ENCODE measurements at places on chromosomes 5 and 9.

DNA sequence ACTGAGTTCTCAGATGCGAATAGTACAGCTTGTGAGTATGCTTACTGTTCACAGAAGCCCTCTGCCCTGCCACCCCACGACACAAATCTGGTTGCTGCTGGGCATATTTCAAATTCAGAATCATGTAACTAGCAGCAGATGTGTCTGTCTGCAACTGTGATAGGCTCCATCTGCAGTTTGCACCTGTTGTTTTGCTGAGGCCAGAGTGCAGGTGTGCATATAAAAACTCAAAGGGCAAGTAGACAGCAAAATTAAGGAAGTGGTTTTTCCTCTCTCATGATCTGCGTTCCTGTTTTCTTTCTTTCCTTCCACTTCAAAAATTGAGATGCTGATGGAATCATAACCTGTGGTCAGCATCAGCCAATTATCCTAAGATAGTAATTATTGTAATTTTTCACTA, 1000.5 kb downstream of the PTPRD start:
- no peak for DNase-seq

GRCh38 chr9:22036866-22037626, 27.9 kb upstream of the CDKN2B start:
- no peak for DNase-seq

GRCh38 chr5:67021031-67021430, 175.6 kb downstream of the CD180 start:
- DNase-seq = no peak

GRCh38 chr9:122991370-122991830, 42.1 kb upstream of the GPR21 start:
- DNase-seq = peak; percentile 16

DNA sequence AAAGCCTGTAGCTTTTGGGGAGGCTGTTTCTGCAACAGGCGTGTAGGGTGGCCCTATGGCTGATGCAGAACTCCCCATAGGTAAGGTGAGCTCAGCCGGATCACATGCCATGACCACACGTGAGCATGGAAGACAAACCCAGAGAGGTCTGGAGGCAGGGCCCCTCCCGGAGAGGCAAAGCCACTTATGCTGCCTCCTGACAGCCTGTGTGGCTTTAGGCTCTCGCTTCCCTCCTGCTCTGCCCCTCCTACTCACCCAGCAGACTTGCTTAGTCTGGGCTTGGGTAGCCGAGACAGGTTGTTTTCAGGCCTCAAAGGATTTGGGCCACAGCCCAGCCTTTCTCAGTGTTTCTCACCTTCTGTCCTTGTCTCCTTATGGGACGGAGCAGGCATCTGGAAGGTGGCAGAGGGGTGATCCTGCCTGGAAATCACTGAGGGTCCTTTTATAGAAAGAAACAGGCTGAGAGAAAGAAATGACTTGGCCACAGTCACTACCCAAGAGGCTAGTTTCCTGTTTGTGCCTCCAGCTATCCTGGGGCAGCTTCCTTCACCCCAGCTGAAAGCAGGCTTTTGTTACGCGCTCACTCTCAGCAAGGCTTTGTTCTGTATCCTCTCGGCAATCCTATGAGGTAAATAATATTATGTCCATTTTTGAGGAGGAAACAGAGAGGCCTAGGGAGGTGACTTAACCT, 89.9 kb downstream of the DAB2IP start:
- no peak for DNase-seq

DNA sequence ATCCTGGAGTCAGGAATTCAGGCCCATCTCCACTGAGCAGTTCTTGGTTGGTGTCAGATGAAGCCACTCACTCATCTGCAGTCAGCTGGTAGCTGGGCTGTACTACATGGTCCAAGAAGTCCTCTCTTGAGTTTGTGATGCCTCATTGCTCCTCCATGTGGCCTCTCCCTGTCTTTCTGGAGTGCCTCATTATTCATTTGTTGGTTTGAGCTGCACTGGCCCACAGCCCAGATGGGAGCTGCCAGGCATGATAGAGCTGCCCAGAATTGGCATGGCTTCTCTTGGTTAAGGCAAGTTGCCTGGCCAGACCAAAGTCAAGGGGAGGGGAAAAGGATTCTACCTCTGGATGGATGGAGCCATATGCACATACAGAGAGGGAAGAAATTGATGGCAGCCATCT, 8.0 kb downstream of the PTCD2 start:
- no peak for DNase-seq

GRCh38 chr5:159050316-159051143, 49.2 kb downstream of the EBF1 start:
- DNase-seq = no peak

DNA sequence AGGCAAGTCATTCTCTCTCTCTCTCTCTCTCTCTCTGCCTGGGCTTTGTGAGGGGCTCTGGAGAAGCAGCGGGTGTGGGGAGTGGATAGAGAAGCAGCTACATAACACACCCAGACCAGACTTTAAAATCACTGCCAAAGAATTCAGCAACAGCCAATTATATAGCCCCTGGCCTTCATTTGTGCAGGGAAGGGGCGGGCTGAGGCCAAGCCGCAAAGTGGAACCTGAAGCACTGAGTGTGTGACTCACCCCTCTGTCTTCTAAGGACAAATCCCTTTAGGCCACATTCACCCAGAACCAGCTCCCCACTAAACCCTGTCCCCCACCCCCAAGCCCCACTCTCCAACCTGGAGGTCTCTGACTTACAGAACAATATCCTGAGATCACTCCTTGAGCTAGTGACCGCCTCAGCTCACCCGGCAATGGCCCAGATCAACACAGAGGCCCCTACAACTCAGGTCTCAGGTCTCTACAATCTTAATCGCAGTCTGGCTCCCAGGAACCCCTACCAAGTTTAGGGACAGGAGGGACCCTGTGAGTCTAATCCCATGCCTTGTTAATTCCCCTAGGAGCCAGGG, 6.0 kb downstream of the B4GALT1 start:
- DNase-seq = no peak

Measured in stimulated activated CD4-positive, alpha-beta T cell treated with anti-CD3 and anti-CD28 coated beads, TNF-alpha, amount 100 ng/mL, for 48 hours (primary cell).